ENCODE measurements at places on chromosomes 13 and 19.

- no peak for DNase-seq
Measured at GRCh38 chr19:58182577-58182988, 278 bp upstream of the ZNF274 start.

GRCh38 chr13:72540881-72541280 is 186.5 kb downstream of the MZT1 start:
- no peak for DNase-seq

DNA sequence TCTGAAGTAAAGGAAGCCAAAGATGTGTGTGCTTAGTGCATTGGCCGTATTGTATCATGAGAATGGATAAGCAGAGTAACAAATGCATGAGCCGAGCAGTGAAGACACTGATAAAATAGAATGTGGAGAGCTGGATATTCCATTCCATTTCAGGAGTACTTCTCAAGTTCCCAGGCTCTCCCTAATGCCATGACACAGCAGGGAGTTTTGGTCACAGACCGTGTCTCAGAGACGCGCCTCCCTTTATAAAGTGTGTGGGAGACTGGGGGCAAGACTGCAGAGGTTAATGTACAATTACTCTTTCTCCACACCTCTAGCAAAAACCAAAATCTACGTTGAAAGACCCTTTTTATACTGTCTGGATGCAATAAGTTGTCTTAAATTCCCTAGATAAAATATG is 575.6 kb downstream of the EFNB2 start:
- DNase-seq, result no peak

GRCh38 chr13:42973581-42973980 is 18.5 kb downstream of the EPSTI1 start:
- DNase-seq, result no peak

- no peak for DNase-seq
Measured at GRCh38 chr13:68350554-68350953, 1120.4 kb upstream of the PCDH9 start.

DNA sequence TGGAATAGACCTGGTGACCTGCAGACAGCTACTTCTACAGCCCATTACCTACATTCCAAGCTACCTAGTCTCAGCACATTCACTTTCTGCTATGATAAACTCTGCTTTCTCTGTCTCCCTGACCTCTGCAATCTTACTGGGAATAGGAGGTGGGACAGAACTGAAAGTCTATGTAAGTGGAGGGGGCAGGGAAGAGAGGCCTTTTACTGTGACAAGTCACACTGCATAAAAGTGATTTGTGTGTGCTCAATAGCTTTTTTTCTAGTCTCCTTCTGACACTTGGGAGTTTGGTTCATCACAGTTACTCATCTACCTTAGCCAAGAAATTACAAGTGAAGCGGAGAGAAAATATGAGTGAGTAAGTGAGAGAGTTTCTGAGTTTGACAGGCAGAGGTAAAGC is 322.4 kb downstream of the OLFM4 start:
- DNase-seq, result no peak

DNA sequence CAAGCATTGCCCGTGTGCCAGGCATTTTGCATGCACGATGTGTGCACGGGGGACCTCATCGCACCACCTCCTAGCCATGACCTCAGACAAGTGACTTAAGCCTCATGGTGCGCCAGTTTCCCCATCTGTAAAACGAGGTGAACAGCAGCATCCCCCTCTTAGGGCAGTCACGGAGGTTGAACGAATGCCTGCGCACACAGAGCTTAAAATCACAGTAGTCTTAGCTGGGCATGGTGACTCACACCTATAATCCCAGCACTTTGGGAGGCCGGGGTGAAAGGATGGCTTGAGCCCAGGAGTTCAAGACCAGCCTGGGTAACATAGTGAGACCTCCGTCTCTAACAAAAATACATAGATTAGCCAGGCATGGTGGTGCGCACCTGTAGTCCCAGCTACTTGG is 48.6 kb downstream of the PIN1 start:
- peak; percentile 63 for DNase-seq

- DNase-seq, result no peak
Measured at GRCh38 chr13:92164822-92165221, 766.4 kb downstream of the GPC5 start.

- DNase-seq, result no peak
Measured at GRCh38 chr13:109941221-109941620, 154.8 kb upstream of the IRS2 start.

DNA sequence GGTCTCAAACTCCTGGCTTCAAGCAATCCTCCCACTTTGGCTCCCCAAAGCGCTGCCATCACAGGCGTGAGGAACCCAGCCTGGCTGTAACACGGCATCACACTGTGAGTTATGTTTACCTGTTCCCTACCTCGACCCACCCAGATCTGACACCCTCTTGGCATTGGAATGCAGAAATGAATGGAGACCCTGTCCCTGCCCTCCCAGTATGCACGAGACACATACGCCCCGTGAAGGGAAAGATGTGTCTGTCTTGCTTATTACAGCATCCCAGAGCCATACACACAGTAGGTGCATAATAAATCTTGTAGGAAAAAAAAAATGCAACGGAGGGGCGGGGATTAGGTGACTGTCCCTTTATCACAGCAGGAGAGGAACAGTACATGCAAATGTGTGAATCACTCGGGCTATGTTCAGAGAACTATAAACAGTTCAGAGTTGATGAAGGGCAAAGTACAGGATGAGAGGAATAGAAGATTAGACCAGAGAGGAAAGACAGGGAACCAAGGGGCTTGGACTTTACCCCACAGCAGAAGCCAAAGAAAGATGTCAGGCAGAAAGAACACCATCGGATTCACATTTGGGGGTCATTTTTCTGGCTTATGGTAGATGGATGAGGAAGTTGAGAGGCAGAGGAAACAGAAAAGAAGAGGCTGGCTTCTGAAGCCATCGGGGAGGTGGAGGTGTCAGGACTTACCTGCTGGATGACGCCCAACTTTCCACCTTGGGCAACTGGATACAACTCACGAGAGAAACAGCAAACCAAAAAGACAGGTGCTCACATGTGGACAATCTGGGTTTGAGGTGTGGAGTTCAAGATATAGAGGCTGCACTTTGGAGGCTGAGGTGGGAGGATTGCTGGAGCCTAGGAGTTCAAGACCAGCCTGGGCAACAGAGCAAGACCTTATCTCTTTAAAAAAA is 94.3 kb downstream of the INSR start:
- no peak for DNase-seq

DNA sequence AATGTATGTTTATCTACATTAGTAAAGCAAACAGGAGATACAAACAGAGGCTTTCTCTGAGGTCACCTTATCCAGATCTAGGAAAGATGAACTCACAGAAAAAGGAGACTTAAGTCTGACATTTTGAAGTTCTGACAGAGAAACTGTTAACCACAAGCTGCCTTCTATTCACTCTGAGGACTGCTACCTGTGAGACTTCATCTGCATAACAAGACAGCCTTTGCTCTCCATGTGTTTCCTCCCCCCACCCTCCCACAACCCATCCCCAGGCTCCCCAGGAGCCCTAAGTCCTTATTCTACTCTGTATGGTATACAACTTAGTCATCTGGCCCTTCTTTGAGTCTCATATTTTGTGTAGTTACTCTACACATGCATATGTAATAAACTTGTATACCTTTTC is 699.0 kb downstream of the FGF9 start:
- no peak for DNase-seq

DNA sequence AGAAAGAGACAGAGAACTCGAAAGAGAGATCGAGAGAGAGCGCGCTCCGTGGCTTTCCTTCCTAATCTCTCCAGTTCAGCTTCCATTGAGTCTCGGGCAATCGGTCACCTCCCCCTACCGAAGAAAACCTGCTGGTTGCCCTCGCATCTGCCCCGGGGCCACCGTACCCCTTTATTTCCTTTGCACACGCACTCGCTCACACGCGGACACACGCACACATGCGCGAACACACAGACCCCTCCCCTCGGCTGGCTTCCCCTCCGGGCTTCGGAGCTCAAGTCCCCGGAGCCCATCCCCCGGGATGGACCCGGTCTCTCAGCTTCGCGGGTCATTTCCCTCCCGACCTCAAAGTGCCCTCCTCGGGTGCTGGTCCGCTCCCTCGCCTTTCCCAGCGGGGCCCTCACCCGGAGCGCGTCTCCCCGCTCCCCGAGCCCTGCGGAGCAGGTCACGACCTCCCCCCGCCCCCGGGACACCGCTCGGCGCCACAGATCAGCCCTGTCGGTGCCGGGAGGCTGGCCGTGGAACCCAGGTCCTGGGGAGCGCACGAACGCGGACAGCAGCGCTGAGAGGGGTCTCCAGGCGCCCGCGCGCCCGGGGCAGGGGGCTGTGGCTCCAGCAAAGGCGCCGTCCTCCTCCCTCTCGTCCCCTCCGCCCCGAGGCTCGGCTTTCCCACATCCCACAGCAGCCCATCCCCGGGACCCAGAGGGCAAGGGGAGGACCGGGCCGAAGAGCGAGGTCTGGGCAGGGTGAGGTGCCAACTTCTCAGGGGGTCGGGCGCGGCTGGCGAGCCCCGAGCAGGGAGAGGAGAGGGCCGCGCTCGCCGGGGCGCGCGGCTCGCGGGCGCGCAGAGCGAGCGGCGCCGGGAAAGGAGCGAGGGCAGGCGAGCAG is 1.8 kb downstream of the DACH1 start:
- peak; percentile 46 for DNase-seq

DNA sequence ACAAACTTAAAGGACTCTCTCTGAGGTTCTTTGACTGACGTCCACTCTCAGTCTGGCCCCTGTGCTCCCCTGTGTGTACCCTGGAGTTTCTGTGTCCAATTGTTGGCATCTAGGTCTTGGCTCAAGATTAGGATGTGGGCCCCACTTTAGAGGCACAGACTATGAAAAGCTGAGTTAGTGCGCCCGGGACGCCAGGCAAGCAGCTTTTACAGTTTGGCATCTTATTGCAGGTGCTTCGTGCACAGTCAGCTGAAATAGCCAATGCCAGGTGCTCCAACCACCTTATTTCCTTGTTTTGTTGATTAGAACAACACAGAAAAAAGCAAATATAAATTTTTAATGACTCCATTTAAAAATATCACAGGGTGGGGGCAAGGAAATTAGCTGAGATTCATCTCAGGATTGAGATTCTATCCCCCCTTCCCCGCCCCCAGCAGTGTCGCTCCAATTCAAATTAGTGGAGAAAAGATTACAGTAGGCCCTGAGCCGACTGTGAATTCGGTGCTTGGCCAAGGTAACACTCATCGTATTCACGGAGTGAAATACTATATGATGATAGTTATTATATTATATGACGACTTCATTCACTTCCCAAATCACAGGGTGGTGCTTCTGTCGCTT is 4.3 kb downstream of the SOX1 start:
- DNase-seq, result no peak

DNA sequence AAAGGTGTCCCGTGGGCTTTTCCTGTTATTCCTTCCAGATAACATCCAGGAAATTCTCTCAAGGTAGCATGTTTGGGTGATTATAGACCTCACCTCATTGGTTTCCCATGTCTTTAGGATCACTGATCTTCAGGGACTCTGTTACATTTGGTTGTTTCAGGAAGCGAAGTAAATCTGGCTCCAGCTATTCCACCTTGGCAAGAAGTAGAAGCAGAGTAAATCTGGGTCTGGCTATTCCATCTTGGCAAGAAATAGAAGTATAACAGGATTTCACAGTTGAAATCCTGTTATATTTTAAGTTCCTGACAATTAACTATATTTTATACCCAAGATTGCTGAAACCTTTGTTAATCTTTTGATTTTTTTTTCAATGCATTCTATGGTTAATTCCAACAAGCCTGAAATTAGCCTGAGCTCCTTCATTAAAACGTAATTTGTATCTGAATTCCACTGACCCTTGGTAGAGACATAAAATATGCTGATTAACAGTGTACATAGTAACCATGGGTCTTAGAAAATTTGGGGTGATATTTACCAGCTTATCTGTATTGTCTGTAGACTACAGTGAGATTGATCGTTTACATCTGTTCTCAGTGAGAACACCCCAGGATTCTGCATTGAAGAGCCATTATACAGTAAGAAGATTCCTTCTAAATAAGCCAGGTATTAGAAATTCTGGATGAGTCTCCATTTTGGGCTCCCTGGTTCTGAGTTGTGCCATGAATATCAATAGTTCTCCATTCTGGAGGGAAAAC is 267.6 kb upstream of the SLITRK6 start:
- DNase-seq, result no peak

GRCh38 chr13:64551755-64552154 is 2678.4 kb downstream of the PCDH9 start:
- no peak for DNase-seq

- DNase-seq, result no peak
Measured at GRCh38 chr13:23025864-23026608, 154.7 kb upstream of the SGCG start.

DNA sequence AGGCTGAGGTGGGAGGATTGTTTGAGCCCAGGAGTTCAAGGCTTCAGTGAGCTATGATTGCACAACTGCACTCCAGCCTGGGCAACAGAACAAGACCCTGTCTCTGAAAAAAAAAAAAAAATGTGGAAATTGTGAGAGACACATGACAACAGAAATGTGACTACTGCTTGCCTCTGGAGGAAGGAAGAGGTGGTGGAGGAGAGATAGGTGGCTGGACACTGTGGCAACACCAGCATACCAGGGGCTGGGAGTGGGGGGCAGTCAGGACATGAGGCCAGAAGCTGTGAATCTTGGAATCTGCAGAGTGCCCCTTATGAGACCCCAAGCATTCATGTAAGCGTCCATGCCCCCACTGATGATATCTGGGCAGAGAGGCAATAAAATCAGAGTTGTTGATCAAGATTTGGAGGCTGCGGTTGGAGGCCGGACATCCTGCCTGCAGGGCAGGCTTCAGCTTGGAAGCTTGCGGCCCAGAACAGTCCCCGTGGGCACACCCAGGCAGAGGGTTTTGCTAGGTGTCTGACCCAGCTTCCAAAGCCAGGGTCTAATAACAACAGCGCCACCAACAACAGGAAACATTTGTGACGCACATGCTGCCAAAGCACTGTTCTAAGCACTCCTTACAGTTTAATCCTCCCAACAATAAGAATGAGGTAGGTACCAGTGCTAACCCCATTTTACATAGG is 16.9 kb downstream of the FAM187B start:
- DNase-seq, result no peak

GRCh38 chr13:113120300-113121182 is 2.1 kb upstream of the F10 start:
- DNase-seq, result peak; percentile 8

GRCh38 chr19:45473682-45474605 is 6.1 kb downstream of the FOSB start:
- no peak for DNase-seq

DNA sequence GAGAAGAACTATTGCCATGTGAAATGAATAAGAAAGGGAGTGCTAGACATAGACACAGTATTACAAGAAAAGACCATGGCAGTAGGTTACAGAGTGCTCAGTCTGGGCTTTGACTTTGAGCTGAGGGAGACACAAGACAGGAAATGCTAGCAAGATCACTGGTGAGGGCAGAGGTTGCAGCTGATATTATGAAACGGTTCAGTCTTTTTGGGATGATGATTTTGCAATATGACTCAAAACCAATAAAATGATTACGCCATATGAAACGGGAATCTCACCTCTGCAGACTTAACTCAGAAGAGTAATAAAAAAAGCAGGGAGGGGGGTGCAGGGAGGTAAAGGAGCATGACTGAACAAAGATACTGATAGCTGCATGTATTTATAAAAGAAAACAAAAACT is 123.1 kb downstream of the RBM26 start:
- DNase-seq, result no peak

GRCh38 chr19:31804668-31805067 is 455.4 kb upstream of the TSHZ3 start:
- DNase-seq, result no peak
